ENCODE measurements at places on chromosomes 2 and 18. TPM values are rescaled to one million over a fixed set of nuclear protein-coding genes. Genes with fewer than 3 reads are reported as not detected.
A peak's percentile ranks its signal among the peaks of the same experiment; 100 is the strongest.

GRCh38 chr2:78411303-78411702 lies 614.2 kb upstream of the REG3G start:
- no peak overlapping the region for H3K4me3 ChIP-seq
- no peak for DNase-seq
- no peaks in the 10 kb centered on the region for H3K27me3 ChIP-seq
- peaks cover 12% of the 10 kb centered on the region for H3K36me3 ChIP-seq

DNA sequence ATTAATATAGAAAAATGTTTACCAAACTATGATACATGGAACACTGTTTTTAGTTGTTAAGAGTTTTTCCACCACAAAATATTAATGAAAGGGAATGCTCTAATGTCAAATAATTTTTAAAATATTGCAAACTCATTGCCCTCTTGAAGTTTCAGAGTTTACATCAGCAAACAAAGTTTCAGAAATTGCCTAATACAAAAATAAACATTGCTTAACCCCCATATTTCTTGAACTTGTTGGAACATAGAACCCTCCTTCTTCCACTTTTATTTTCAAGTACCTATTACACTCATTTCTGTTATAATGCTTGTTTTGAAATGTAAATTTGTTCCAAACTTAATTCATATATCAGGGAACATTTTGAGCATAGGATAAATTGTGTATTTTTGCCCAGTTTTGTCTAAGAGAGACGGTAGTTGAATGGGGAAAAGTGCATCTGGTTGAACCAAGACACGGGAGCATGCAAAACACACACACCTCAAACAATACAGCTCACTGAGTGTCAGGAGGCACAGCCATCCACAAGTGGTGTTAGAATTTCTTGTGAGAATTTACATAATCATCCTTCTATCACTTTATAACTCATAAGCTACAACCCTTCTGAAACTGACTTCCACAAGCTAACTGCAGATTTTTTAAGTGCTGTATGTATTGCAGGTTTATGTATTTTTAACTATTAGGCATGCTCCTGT lies 5.3 kb upstream of the MC4R start:
- no peak for DNase-seq
- no peaks in the 10 kb centered on the region for H3K4me1 ChIP-seq
- H3K36me3 ChIP-seq, result no peaks in the 10 kb centered on the region
- H3K27me3 ChIP-seq, result no peaks in the 10 kb centered on the region
- H3K4me3 ChIP-seq, result no peak overlapping the region

DNA sequence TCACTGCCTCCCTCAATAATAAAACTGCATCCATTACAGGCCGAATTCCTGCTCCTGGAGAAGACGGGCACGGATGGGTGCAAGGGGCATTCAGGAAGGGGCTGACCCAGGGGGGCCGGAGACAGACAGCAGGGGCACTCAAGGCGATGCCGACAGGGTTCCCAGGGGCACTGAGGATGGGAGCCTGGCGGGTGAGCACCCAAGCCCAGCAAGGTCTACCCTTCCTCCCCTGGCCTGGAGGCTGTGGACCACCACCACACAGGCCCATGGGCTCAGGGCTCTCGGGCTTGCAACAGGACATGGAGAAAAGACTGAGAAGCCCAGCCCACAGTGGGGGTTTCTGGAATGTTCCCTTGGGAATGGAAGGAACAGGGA lies 104.7 kb upstream of the ODC1 start:
- no peak overlapping the region for H3K4me3 ChIP-seq
- H3K27me3 ChIP-seq, result peaks cover 52% of the 10 kb centered on the region
- no peaks in the 10 kb centered on the region for H3K4me1 ChIP-seq
- DNase-seq, result no peak
- no peaks in the 10 kb centered on the region for H3K36me3 ChIP-seq

DNA sequence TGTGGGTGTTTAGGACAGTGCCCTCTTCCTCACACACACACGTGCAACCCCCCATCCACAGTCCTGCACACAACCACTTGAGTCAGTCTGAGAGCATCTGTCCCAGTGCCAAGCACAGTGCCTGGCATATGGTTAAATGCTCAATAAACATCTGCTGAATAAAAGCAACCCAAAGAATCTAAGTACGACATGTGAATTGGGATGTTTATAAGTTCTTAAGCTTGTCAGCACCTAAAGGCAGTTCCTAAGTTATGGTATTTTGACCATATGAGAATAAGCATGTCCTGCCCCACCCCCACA lies 37.8 kb downstream of the CAPN13 start:
- no peak for DNase-seq
- no peak overlapping the region for H3K27ac ChIP-seq
- no peaks in the 10 kb centered on the region for H3K36me3 ChIP-seq
- peaks cover 24% of the 10 kb centered on the region for H3K27me3 ChIP-seq
- no peaks in the 10 kb centered on the region for H3K4me1 ChIP-seq

DNA sequence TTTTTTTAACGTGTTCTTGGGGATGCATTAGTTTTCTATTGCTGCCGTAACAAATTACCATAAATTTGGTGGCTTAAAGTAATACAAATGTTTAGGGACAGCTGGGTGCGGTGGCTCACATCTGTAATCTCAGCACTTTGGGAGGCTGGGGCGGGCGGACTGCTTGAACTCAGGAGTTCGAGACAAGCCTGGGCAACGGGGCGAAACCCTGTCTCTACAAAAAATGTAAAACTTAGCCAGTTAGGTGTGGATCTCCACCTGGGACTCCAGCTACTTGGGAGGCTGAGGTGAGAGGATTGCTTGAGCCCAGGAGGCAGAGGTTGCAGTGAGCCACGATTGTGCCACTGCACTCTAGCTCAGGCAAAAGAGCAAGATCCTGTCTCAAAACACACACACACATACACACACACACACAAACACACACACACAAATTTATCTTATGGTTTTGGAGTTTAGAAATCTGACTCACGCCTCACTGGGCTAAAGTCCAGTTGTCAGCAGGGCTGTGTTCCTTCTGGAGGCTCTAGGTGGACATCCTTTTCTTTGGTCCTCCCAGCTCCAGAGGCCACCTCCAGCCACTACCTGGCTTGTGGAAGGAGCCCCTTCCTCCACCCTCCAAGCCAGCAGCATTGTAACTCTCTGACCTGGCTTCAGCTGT lies 76.1 kb downstream of the SEPTIN10 start:
- no peak overlapping the region for H3K27ac ChIP-seq
- peaks cover 3% of the 10 kb centered on the region for H3K36me3 ChIP-seq
- no peak overlapping the region for H3K4me3 ChIP-seq
- peaks cover 39% of the 10 kb centered on the region for H3K4me1 ChIP-seq
- peak; percentile 37 for DNase-seq

- no peaks in the 10 kb centered on the region for H3K27me3 ChIP-seq
- no peak overlapping the region for H3K27ac ChIP-seq
- H3K4me1 ChIP-seq, result no peaks in the 10 kb centered on the region
- no peak overlapping the region for H3K4me3 ChIP-seq
- no peak for DNase-seq
- H3K36me3 ChIP-seq, result no peaks in the 10 kb centered on the region
These were observed 347.5 kb upstream of the GALNT5 start for GRCh38 chr2:156909983-156910382.

GRCh38 chr2:67258122-67258521 lies 139.0 kb upstream of the ETAA1 start:
- DNase-seq, result no peak
- H3K4me3 ChIP-seq, result no peak overlapping the region
- H3K36me3 ChIP-seq, result no peaks in the 10 kb centered on the region
- no peaks in the 10 kb centered on the region for H3K27me3 ChIP-seq
- no peaks in the 10 kb centered on the region for H3K4me1 ChIP-seq

GRCh38 chr2:151113318-151113717 lies 148.3 kb downstream of the RBM43 start:
- no peak for DNase-seq
- H3K27me3 ChIP-seq, result no peaks in the 10 kb centered on the region
- no peak overlapping the region for H3K4me3 ChIP-seq
- H3K4me1 ChIP-seq, result no peaks in the 10 kb centered on the region
- H3K36me3 ChIP-seq, result no peaks in the 10 kb centered on the region

- DNase-seq, result peak; percentile 74
- peaks cover 46% of the 10 kb centered on the region for H3K4me1 ChIP-seq
- H3K36me3 ChIP-seq, result no peaks in the 10 kb centered on the region
- H3K4me3 ChIP-seq, result peak overlapping the region; percentile 7
- H3K27me3 ChIP-seq, result no peaks in the 10 kb centered on the region
- peak overlapping the region; percentile 68 for H3K27ac ChIP-seq
These were observed 12.6 kb downstream of the HYCC2 start for GRCh38 chr2:201058914-201059313.

GRCh38 chr2:137183206-137183898 lies 418.0 kb downstream of the THSD7B start:
- H3K27ac ChIP-seq, result no peak overlapping the region
- no peak overlapping the region for H3K4me3 ChIP-seq
- no peaks in the 10 kb centered on the region for H3K27me3 ChIP-seq
- H3K36me3 ChIP-seq, result no peaks in the 10 kb centered on the region

- peak; percentile 96 for DNase-seq
- peaks cover 51% of the 10 kb centered on the region for H3K4me1 ChIP-seq
- peak overlapping the region; percentile 66 for H3K27ac ChIP-seq
- peak overlapping the region; percentile 18 for H3K4me3 ChIP-seq
- peaks cover 6% of the 10 kb centered on the region for H3K36me3 ChIP-seq
These were observed 99.0 kb downstream of the PLEKHM3 start for GRCh38 chr2:207926133-207926988.

DNA sequence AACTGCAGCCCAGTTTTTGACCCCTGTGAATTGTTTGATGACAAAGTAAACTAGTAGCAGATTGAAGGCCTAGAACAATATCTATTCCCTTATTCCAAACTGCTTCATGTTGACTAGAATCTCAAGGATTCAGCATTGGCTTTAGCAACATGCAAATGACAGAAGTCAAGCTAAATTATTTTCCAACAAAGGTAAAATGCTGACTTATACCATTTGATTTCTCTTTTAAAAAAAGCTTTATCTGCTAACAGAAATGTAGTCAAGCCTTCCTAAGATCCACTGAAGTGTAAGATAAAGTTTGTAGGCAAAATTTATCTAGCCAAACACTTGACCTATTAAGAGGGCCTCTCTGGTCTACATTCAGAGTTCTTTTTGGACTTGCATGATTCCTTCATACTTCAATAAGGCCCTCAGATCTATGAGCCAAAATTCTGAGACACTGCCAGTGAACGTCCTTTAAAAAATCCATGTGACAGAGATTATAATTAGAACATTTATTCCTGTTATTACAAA lies 9.5 kb upstream of the CYBRD1 start:
- no peaks in the 10 kb centered on the region for H3K4me1 ChIP-seq
- no peak overlapping the region for H3K27ac ChIP-seq
- peaks cover 3% of the 10 kb centered on the region for H3K27me3 ChIP-seq
- H3K4me3 ChIP-seq, result no peak overlapping the region

DNA sequence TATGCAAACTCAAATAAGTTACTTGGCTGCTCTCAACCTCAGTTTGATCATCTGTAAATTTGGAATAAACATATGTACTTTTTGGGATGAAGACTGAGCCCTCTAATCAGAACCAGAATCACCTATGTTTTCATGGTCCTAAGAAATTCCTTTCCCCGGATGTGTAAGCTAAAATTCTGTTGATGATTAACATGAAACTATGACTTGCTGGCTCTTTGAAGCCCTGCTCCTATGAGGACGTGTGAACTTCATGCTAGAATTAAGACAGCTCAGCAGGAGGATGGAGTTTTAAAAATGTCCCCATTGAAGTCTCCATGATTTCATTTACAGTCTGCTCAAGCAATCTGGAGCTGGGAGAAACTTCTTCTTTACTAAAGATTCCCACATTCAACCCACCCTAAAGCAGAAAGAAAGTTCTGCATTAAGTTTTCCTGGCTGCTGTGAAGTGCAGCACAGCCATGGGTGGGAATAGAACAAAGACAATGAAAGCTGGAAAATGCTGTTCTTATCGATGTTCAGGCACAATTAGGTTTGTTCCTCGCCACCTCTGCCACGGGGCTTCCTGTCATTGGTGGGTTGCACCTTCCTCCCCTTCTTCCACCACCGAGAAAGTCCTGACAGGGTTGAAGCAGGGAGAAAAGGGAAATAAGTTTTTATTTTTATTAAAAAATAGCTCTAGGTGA lies 50.9 kb downstream of the ADCYAP1 start:
- H3K4me3 ChIP-seq, result no peak overlapping the region
- peak; percentile 15 for DNase-seq
- H3K27ac ChIP-seq, result no peak overlapping the region
- H3K27me3 ChIP-seq, result no peaks in the 10 kb centered on the region

DNA sequence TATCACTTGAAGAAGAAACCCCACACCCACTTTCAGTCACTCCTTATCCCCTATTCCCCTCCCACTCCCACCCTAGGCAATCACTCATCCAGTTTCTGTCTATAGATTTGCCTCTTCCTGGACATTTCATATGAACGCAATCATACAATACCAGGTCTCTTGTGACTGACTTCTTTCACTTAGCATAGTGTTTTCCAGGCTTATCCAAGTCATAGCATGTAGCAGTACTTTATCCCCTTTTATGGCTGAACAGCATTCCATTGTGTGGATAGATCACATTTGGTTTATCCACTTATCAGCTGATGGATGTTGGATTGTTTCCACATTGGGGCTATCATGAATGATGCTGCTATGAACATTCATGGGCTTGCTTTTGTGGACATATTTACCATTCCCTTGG lies 6.6 kb downstream of the CFAP221 start:
- no peaks in the 10 kb centered on the region for H3K27me3 ChIP-seq
- peaks cover 11% of the 10 kb centered on the region for H3K4me1 ChIP-seq
- H3K4me3 ChIP-seq, result no peak overlapping the region

GRCh38 chr18:47166294-47166693 lies 9.9 kb downstream of the IER3IP1 start:
- DNase-seq, result no peak
- H3K27ac ChIP-seq, result no peak overlapping the region
- no peaks in the 10 kb centered on the region for H3K36me3 ChIP-seq
- no peaks in the 10 kb centered on the region for H3K4me1 ChIP-seq
- no peaks in the 10 kb centered on the region for H3K27me3 ChIP-seq
- H3K4me3 ChIP-seq, result no peak overlapping the region

DNA sequence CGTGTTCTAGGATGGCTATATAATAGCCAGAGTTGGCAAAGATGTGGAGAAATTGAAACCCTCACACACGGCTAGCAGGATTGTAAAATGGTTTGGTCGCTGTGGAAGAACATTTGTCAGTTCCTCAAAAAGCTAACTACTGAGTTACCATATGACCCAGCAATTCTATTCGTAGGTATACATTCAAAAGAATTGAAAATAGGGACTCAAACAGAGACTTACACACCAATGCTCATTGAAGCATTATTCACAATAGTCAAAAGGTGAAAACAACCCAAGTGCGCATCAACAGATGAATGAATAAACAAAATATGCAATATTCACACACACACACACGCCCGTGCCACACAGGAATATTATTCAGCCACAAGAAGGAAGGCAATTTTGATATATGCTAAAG lies 98.7 kb downstream of the PLA2R1 start:
- no peaks in the 10 kb centered on the region for H3K36me3 ChIP-seq
- no peak overlapping the region for H3K27ac ChIP-seq
- H3K4me3 ChIP-seq, result no peak overlapping the region
- H3K4me1 ChIP-seq, result peaks cover 5% of the 10 kb centered on the region
- no peaks in the 10 kb centered on the region for H3K27me3 ChIP-seq

- no peak for DNase-seq
- H3K27me3 ChIP-seq, result no peaks in the 10 kb centered on the region
- H3K4me3 ChIP-seq, result no peak overlapping the region
- no peak overlapping the region for H3K27ac ChIP-seq
- no peaks in the 10 kb centered on the region for H3K36me3 ChIP-seq
- H3K4me1 ChIP-seq, result no peaks in the 10 kb centered on the region
These were observed 40.3 kb downstream of the KCNS3 start for GRCh38 chr2:17918789-17919188.

Gene PLGLB2
- total RNA-seq, result not detected

Gene FSHR
- total RNA-seq, result not detected

Gene GAREM1
- total RNA-seq, result 2.9 TPM

Gene PDE11A
- total RNA-seq, result 1.4 TPM

Gene L3MBTL4
- total RNA-seq, result 13.3 TPM

Gene ST8SIA3
- total RNA-seq, result not detected

Gene RGPD3
- total RNA-seq, result 0.53 TPM

Gene MC2R
- not detected for total RNA-seq

Gene ZNF892
- 0.21 TPM for total RNA-seq

Gene CYB5A
- total RNA-seq, result 356 TPM

Gene C1QL2
- not detected for total RNA-seq

Gene RUFY4
- not detected for total RNA-seq

Gene EIF2AK3
- 19.3 TPM for total RNA-seq

Gene SULT1C4
- 1.3 TPM for total RNA-seq
